NCI-H1417 (cell line): ENCODE measurements at places on chromosomes 3 and 15.

DNA sequence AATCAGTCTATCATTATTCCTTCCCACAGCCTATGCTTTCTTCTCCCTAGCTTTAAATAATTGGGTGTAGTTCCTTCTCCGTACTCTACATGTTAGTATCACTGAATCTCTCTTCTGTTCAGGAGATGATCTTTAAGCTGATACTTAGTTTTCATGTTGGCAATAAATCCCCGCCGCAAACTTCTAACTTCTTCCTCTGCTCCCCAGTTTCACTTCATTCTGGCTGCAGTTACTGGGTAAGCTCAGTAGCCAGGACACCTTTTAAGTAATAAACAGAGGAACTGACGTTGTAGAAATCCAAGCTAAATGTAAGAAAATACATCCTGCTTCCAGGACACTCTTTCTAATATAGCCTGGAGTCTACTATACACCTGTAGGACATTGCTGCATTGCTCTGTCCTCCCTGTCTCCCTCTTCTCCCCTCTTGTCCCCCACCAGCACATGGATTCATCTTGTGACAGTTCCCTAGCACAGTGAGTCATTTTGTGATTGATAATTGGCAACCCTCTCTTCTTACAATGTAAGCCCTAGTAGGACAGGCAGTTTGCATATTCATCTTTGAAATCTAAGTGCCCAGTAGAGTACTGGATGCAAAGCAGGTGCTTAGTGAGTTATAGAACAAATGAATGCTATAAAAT lies 598.2 kb downstream of the UNC13C start:
- no peak for DNase-seq

- DNase-seq: no peak
These were observed 84.2 kb downstream of the NEDD4 start for GRCh38 chr15:55909036-55909811.

GRCh38 chr3:168803536-168803935 lies 707.8 kb upstream of the GOLIM4 start:
- DNase-seq: no peak

- no peak for DNase-seq
These were observed 2.4 kb upstream of the PDCD6IP start for GRCh38 chr3:33795856-33796536.

- DNase-seq: no peak
These were observed 261.8 kb upstream of the GOLGA6L4 start for GRCh38 chr15:83973816-83974215.

DNA sequence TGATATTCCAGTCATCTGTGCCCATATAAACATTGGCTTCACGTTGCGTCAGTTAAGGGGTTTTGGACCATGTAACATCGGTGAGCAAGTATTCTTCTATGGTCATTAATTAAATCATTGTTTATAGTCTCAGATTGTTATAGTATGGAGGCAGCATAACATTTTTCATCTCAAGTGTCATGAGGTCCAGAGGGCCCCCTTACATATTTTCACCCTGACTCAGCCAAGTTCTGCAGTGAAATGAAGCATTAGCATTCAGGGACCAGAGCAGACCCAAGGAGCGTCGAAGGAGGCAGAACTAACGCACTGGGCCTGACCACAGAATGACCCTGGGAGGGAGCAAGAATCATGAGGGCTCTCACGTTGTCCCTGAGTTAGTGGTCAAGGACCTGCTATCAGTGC lies 171.5 kb downstream of the LRTM1 start:
- DNase-seq: no peak

- no peak for DNase-seq
These were observed 15.2 kb downstream of the ARPP21 start for GRCh38 chr3:35654476-35654875.

DNA sequence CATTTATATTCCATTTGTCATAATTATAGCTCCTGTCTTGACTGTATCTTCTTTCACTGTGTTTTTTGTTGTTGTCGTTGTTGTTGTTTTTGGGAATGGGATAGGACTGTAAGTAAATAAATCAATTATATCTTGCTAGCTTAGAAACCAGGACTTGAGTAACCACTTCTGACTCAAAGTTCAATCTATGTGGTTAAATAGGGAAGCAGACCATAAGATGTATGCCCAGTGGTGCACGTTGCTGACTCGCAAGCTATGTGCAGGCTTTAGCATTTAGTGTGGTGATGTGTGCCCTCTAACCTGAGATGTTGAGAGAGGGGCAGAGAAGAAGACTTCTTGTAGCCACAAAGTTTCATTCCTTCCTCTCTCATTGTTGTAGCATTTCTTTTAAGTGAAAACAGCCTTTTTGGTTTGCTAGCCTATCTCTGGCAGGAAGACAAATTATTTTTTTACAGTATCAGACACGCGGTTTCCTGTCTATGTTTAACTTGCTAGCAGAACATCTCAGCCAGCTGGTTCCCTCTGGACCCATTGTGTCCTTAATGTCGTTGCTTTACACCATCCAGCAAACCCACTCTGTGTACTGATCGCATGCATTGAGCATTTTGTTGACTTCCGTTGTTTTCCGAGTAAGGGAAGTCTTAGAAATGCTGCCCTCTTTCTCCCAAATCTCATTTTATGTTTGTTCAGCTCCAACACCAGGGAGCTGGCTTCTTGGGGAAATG lies 52.1 kb downstream of the TGFBR2 start:
- no peak for DNase-seq

DNA sequence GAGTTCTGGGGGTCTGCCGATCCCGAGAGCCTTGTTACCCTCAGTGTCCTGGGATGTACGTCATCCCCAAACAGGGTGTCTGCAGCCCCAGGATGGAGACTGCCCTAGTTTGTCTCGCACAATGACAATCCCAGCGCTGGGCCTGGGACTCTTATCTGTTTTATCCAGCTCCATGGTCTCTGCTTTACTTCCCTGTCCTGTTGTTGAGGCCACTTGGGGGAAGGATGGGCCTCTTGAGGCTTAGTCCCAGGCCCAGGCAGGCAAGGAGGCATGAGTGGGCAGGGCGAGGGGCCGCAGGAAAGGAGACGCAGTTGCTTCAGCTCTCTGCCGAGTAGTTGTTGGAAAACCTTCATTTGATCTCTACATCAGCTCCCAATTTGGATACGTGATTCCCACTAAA lies 17.4 kb downstream of the SMAD6 start:
- DNase-seq: no peak

- DNase-seq: no peak
These were observed 1351.5 kb downstream of the ZPLD1 start for GRCh38 chr3:103786296-103786695.
